ENCODE measurements at places on chromosomes 2 and 18.
A peak's percentile ranks its signal among the peaks of the same experiment; 100 is the strongest.

DNA sequence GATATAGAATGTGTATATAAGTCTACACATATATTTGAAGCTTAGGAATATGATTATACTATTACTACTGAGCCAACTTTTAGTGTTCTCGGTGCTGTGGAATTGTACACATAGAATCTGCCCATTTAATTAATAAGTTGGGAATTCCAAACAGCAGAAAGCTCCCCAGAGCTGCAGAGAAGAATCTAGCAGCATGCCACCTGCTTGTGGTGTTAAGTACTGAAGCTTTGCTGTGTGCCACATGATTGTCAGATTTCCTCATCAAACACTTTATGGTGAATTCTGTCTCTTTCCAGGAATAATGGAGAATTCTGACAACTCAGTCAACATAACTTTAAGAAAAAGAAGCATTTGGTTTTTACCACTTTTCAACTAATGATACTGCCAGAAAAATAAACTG lies 117.8 kb downstream of the WDSUB1 start:
- no peak for DNase-seq

DNA sequence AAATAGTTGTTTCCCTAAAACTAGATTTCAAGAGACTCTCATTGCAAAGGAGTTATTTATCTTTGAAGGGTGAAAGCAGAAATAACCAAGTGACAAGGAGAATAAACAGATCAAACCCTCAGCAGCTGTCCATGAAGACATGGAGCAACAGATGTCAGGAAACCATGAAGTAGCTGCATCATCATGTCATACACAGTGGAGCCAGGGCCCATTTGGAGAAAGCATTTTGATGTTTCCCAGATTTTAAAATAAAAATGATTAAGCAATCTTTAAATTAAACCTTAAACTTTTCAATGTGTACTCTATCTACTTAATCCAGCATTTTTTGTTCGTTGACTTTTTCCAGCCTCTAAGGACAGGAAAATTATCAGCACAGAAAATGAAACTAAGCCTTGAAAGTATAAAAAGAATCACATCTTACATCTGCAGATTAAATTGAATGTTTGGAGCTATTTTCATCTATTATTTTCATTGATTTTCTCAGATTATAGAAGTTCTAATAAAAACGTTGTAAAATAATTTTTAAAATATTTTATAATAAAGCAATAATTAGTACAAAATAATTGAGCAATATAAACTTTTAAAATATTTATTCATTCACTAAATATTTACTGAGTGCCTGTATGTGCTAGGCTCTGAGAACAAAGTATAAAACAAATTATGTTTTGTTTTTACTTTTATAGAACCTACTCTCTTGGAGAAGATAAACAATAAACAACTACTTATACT lies 860.1 kb downstream of the BCL11A start:
- no peak for DNase-seq

DNA sequence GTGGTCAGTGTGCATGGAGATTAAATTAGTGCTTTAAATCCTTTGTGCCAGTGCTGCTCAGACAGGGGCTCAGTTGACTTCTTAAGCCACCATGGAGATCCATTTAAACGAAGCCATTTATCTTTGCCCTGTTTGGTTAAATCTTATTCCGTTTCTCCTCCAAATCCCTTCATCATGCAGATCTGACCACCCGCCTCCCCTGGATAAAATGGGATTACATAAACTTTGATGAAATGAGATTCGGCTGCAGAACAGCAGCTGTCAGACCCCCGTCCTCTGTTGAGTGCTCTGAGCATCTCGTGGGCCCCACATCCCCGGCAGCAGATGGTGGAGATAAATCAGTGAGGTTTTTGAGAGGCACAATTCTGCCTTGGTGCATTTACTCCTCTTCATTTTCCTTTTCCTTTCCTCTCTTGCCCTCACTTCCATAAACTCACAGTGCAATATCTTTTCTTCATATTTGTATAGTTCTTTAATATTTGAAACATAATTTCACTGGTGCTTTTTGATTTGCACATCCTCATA lies 84.4 kb upstream of the TWIST2 start:
- no peak for DNase-seq

GRCh38 chr2:108184419-108184818 lies 55.3 kb upstream of the SULT1C3 start:
- DNase-seq = peak; percentile 3

DNA sequence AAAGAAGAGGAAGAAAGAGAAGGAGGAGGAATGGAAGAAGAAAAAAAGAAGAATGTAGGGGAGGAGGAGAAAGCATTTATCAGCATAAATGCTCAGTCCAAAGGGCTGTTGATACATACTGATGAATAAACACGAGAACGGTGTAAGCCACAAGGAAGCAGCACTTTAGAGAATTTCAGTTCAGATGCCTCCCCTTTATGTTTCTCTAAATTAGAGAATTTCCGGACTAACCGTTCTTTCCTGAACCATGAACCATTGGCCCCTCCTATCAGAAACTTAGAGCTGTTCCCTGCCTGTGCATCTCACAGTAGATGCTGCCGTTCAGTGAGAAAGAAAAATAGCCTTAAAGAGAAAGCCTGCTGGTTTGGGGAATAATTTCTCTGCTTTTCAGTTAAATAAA lies 49.2 kb upstream of the TUBA3D start:
- DNase-seq = no peak

- DNase-seq = no peak
Measured at GRCh38 chr2:25825238-25825637, 53.0 kb downstream of the ASXL2 start.
